ENCODE measurements at places on chromosomes 4 and X.

DNA sequence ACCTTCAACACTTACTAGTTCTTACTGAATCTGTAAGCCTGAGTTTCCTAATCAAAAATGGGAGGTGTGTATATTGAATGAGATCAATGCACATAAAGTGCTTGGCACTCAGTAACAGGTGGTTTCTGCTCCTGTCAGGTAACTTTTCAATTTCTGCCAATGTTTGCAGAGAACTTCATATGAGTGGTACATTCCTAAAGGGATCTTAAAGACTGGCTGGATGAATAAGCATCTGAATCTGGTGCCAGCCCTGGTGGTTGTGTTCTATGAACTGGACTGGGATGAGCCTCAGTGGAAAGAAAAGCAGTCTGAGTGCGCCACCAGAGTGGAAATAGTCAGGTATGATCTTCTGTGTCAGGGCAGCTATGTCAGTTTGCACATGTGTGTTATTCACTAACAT is 7.0 kb downstream of the TRAPPC11 start:
- DNase-seq, result no peak

DNA sequence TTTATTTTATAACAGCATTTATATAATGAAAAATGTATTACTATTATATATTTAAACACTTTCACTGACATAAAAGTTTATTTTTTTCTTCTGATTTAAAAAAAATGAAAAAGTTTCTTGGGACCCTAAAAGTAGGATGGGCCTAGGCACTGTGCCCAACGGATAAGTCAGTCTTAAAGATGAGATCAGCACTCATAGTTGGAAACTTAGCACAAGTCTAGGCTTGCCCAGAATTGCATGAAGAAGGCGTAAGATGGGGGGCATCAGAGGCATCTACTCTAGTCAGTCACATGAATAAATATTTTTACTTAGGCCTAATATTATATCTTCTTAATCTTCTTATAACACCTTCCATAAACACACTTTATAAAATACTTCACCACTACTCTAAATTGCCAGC is 306.7 kb upstream of the GRID2 start:
- no peak for DNase-seq

GRCh38 chr4:129550281-129550785 is 454.4 kb downstream of the C4orf33 start:
- no peak for DNase-seq

DNA sequence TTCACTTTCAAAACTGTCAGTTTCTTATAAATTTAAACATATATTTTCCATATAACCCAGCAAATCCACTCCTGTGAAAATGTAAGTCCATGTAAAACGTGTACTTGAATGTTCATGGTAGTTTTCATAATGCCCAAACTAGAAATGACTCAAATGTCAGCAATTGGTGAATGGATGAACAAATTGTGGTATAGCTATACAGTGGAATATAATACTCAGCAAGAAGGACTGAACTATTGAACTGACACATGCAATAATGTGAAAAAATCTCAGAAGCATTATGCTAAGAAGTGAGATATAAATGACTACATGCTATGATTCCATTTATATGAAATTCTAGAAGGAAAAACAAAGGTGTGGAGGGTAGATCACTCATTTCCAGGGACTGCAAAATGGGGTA is 52.2 kb downstream of the USP53 start:
- no peak for DNase-seq

DNA sequence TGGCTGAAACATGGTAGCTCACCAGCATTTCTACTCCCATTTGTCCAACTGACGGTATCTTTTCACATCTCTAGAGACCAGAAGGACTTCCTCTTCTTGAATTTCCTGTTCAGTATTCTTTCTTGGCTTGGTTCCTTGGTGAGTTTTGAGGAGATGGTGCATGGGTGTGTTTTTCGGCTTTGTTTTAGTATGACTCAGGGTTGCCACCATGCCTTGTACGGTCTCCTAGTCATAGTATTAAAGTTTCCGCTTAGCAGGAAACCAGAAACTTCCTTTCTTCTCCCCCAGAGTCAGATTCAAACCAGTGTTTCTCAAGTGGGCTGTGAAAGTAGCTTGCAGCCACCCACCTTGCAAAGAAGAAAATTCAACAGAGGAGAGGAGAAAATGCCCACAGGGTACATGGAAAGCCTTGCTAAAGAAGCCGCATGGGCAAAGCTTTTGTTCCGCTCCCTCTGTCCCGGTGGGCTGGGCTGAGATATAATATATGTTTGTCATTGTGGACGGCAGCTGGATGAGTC is 5.7 kb downstream of the CD99 start:
- DNase-seq, result no peak

DNA sequence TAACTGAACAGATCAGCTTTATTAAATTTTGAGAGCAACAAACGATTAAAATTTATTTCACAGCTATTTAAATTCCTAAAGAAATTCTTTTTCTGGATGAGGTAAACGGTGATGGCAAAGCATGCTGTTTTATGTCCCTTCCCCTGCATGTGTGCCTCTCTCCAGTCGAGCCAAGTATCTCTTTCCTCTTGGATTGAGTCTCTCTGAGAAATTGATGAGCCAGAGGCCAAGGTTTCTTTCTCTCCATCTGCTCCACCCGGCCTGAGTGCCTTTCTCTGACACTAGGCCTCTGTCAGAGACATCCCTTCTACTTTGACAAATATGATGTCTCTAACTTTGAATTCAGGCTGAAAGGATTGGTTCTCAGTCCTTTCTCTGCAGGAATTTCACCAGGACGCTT is 42.6 kb upstream of the PARM1 start:
- no peak for DNase-seq

DNA sequence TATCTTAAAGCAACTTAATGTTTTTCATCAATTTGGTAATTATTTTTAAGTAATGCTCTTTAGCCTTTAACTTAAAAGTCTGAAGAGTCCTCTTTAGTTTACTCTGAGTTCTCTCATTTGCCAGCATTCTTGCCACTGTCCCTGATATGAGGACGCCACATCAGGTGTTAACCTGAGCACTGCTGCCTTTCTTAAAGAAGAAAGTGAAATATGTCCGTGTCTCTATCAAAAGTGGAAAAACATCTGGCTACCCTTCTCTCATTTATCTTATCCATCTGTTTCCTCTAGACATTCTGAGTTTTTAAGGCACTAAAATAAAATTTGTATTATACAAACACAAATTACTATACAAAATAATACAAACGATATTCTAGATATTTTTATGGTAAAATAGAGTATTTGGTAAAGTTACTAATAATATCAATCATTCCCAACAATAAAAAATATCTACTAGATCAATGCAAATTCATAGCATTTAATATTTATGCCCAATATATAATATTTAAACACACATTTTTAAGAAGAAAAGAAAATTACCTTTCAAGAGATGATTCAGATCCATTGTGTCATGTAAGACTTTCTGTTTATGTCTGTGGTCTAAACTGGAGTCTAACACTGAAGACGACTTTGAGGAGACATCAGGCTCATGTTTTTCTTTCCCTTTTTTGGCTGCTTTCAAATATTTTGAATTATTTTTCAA is 14.0 kb downstream of the CFAP97 start:
- DNase-seq, result no peak

Data from DMS79 treated with DMSO at 0.1 percent for 48 hours (cell line).